ENCODE measurements at places on chromosomes 6 and 20. TPM values are rescaled to one million over a fixed set of nuclear protein-coding genes. Genes with fewer than 3 reads are reported as not detected.
A peak's percentile ranks its signal among the peaks of the same experiment; 100 is the strongest.

DNA sequence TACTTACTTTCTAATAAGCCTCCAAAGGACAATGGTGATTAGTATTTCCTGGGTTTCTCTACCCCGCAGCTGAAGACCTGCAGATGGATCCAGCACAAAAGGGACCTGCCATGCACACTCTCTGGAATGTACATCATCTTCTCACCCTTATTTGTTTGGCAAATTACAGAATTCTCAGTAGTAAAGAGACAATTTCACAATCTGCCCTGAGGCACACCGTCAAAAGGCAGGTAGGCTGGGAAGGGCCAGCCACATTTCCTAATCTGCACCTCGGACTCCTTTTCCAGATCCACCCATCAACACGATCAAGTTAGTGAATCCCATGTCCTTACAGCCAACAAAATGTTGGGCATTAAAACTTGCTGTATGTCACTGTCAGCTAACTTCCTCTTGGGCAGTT lies 4.9 kb downstream of the OVOL2 start:
- no peak overlapping the region for H3K4me3 ChIP-seq
- DNase-seq: no peak
- H3K36me3 ChIP-seq: no peaks in the 10 kb centered on the region
- no peak overlapping the region for H3K27ac ChIP-seq
- H3K27me3 ChIP-seq: peaks cover 13% of the 10 kb centered on the region

GRCh38 chr6:169487579-169488436 lies 214.0 kb downstream of the WDR27 start:
- no peak for DNase-seq
- H3K27ac ChIP-seq: no peak overlapping the region
- H3K27me3 ChIP-seq: no peaks in the 10 kb centered on the region
- no peaks in the 10 kb centered on the region for H3K4me1 ChIP-seq

DNA sequence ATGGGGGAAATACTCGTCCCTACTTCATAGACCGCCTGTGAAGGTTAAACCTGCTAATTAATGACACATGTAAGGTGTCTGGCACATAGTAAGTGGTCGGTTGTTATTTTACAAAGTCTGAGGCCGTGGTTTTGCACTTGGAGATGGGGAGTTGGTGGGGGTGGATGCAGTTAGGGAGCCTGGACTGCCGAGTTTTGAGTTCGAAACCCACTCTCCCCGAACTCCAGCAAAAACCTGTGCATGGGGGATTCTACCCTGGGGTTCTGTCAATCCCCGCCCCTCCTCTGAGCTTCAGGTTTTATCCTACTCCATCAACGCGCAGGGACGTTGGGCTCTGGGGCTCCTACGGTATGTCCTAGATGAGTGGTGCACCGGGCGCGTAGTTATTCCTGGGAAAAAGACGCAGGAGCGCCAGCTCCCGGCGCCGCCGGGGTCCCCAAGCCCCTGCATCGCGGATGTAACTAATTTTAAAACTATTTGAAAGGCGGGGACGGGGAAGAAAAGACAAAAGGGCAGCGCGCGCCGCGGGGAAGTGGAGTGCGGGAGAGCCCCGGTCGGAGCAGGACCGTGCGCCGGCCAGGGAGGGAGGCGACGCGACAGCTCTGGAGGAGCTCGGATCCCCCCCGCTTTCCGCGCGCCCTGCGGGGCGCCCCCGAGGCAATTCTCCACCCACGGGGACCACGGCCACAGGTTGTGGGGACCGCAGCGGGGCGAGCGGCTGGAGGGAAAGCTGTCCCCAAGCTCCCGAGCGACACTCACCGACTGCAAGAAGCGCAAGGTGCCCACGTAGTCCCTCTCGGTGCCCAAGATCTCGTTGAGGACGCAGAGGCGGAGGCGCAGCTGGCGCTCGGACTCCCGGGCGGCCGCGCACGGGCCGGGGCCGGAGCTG lies 672 bp downstream of the PREX1 start:
- H3K27ac ChIP-seq: peak overlapping the region; percentile 40
- H3K36me3 ChIP-seq: no peaks in the 10 kb centered on the region
- no peaks in the 10 kb centered on the region for H3K4me1 ChIP-seq
- peaks cover 12% of the 10 kb centered on the region for H3K27me3 ChIP-seq
- no peak for DNase-seq

- peaks cover 2% of the 10 kb centered on the region for H3K4me1 ChIP-seq
- no peak for DNase-seq
- H3K27me3 ChIP-seq: no peaks in the 10 kb centered on the region
- H3K27ac ChIP-seq: no peak overlapping the region
- no peaks in the 10 kb centered on the region for H3K36me3 ChIP-seq
Measured at GRCh38 chr6:52536424-52536916, 40.4 kb downstream of the TRAM2 start.

Gene BPIFB4
- total RNA-seq: not detected

DNA sequence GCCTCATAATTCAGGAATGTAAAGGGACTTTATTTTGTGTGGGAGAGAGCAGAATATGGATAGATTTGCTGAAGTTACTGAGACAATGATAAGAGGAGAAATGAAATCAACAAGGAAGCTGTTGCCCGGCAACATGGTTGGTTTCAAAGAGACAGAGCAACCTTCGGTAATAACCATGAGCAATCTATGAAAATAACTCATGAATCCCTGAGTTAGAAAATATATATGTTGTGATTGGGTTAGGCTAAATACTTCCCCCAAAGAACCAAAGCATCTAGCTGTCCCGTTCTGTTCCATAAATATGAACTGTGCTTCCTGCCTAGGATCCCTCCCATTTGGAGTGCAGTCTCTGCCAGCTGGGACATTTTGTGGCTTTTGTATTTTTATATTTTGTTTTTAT lies 23.1 kb downstream of the SERPINB1 start:
- no peaks in the 10 kb centered on the region for H3K4me1 ChIP-seq
- no peak overlapping the region for H3K4me3 ChIP-seq
- H3K36me3 ChIP-seq: no peaks in the 10 kb centered on the region
- no peaks in the 10 kb centered on the region for H3K27me3 ChIP-seq
- DNase-seq: peak; percentile 28
- peak overlapping the region; percentile 64 for H3K27ac ChIP-seq

DNA sequence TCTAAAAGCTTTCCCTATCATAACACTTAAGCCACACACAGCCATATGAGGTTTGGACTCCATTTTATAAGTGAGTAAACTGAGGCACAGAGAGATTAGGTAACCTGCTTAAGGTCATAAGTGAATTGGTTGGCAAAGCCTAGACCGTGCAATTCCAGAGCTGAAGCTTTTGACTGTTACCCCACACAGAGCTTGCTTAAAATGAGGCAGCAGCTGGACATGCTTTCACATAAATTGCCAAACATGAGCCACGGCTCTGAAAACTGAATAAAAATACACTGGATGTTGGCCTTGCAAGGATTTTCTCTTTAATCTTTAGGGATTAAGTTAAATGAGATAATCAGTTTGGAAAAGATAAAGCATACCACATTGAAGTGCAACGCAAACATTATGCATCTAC lies 2.5 kb downstream of the RIPOR2 start:
- no peak overlapping the region for H3K4me3 ChIP-seq
- no peak for DNase-seq
- H3K27ac ChIP-seq: no peak overlapping the region
- H3K4me1 ChIP-seq: no peaks in the 10 kb centered on the region
- no peaks in the 10 kb centered on the region for H3K36me3 ChIP-seq

- no peaks in the 10 kb centered on the region for H3K27me3 ChIP-seq
- no peaks in the 10 kb centered on the region for H3K4me1 ChIP-seq
- no peak overlapping the region for H3K27ac ChIP-seq
- no peaks in the 10 kb centered on the region for H3K36me3 ChIP-seq
Measured at GRCh38 chr6:99905209-99906106, 88.6 kb downstream of the MCHR2 start.

DNA sequence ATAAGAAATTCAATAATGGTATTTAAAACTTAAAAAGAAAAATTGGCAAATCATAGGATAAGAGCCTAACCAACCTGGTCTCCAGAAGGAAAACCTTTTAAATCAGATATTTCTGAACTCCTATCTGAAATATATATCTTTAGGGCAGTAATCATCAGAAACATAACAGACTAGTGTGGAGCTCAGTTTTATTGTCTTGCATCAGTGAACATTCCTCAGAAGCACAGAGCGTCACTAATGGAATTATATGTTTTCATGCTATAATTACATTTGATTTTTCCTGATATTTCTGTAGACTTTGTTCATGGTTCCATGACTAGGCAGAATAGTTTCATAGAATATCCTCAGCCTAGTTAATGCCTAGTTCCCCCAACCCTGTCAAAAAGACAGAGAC lies 262.2 kb downstream of the EYA4 start:
- no peak for DNase-seq
- no peaks in the 10 kb centered on the region for H3K4me1 ChIP-seq
- H3K4me3 ChIP-seq: no peak overlapping the region
- no peaks in the 10 kb centered on the region for H3K36me3 ChIP-seq
- H3K27ac ChIP-seq: no peak overlapping the region

DNA sequence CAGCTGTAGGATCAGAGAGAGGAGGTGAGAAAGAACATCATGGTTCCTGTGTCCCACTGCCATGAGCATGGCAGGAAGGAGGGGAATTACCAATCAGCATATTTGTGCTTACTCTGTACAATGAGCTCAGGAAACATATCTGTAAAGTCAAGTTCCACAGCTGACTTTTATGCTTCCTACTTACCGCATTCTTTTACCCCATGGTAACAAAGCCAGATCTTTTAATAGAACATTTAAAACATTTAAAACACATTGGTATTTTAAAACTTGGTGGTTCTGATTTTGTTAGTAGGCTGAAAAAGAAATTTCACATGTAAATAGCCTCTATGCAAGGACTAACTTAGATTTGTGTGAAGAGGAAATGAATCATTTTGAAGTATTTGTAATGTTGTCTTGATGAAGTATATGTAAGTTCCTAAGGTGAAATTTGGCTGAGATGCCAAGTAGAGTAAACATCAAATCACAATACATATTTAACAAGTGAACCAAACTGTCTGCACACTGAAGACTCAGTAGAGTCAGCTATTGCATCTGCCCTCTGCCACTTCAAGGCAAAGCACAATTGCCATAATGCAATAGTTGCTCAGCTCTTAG lies 114.7 kb downstream of the GJA10 start:
- no peak overlapping the region for H3K4me3 ChIP-seq
- no peaks in the 10 kb centered on the region for H3K4me1 ChIP-seq
- DNase-seq: no peak

Gene STK4
- 29.9 TPM for total RNA-seq

Gene RFX6
- 1.6 TPM for total RNA-seq

Gene BNIP5
- total RNA-seq: 4.7 TPM

GRCh38 chr20:42493001-42493400 lies 696.7 kb downstream of the PTPRT start:
- H3K36me3 ChIP-seq: no peaks in the 10 kb centered on the region

GRCh38 chr6:155067956-155068615 lies 73.0 kb downstream of the TIAM2 start:
- H3K27me3 ChIP-seq: no peaks in the 10 kb centered on the region
- no peak overlapping the region for H3K27ac ChIP-seq
- H3K36me3 ChIP-seq: no peaks in the 10 kb centered on the region
- no peak for DNase-seq
- no peaks in the 10 kb centered on the region for H3K4me1 ChIP-seq
- H3K4me3 ChIP-seq: no peak overlapping the region

GRCh38 chr20:1214838-1215261 lies 11.0 kb upstream of the RAD21L1 start:
- H3K4me3 ChIP-seq: no peak overlapping the region
- no peak for DNase-seq
- no peaks in the 10 kb centered on the region for H3K4me1 ChIP-seq
- H3K27ac ChIP-seq: no peak overlapping the region
- no peaks in the 10 kb centered on the region for H3K36me3 ChIP-seq
- H3K27me3 ChIP-seq: no peaks in the 10 kb centered on the region

- no peak overlapping the region for H3K4me3 ChIP-seq
- H3K4me1 ChIP-seq: no peaks in the 10 kb centered on the region
- H3K27ac ChIP-seq: no peak overlapping the region
Measured at GRCh38 chr6:17349427-17349826, 44.0 kb upstream of the CAP2 start.

Gene TP53TG5
- 1.0 TPM for total RNA-seq

Gene OXT
- not detected for total RNA-seq

DNA sequence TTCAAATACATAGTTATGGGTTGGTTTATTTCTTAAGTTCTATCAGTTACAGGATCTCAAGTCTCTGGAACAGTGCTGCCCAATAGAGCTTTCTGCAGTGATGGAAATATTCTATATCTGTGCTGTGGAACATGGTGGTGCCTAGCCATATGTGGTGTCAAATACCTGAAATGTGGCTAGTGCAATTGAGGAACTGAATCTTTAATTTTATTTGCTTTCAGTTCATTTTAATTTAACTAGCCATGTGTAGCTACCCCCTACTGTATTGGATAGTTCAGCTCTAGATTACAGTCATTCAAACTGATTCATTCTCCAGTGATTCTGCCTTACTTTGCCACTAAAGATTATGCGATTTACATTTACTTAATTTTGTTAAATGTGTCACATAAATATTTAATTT lies 503.2 kb downstream of the CDKAL1 start:
- H3K4me1 ChIP-seq: no peaks in the 10 kb centered on the region
- DNase-seq: no peak
- no peaks in the 10 kb centered on the region for H3K27me3 ChIP-seq
- no peak overlapping the region for H3K27ac ChIP-seq
- no peaks in the 10 kb centered on the region for H3K36me3 ChIP-seq
- H3K4me3 ChIP-seq: no peak overlapping the region

- H3K27me3 ChIP-seq: no peaks in the 10 kb centered on the region
- H3K27ac ChIP-seq: no peak overlapping the region
- DNase-seq: no peak
- no peak overlapping the region for H3K4me3 ChIP-seq
- H3K36me3 ChIP-seq: no peaks in the 10 kb centered on the region
Measured at GRCh38 chr6:42520786-42521607, 42.8 kb upstream of the UBR2 start.

GRCh38 chr20:38805502-38805957 lies at the start of gene PPP1R16B:
PPP1R16B (plus strand) TSS chr20:38805697; CDS start chr20:38835926, 30,229 bp downstream.
- peaks cover 30% of the 10 kb centered on the region for H3K27me3 ChIP-seq
- H3K36me3 ChIP-seq: no peaks in the 10 kb centered on the region
- peak within 1 kb of the TSS; percentile 45 for H3K27ac ChIP-seq
- no peaks in the 10 kb centered on the region for H3K4me1 ChIP-seq

Gene SOBP
- 0.67 TPM for total RNA-seq

Gene THBS2
- 5.3 TPM for total RNA-seq

Gene SHLD1
- total RNA-seq: 4.0 TPM

Gene RNF8
- total RNA-seq: 17.3 TPM

DNA sequence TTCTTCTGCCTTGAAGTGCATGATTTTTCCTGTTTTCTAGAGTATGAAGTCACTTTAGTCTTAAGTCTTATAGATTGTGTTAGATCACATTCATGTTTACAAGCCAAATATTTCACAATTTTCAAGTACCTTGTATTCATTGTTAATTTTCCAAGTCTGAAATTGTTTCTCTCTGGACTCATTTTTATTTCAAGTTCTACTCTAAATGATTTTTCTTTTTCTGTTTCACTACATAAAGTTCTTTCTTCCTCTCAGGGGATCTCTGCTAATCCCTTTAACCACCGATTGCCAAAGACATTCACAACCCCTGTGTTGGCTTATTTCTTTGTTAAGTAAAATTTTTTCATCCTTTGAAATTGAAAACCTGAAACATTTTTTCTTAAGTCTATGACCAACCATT lies 805.7 kb downstream of the KIF16B start:
- H3K27me3 ChIP-seq: no peaks in the 10 kb centered on the region
- no peak overlapping the region for H3K27ac ChIP-seq
- no peak overlapping the region for H3K4me3 ChIP-seq
- H3K4me1 ChIP-seq: no peaks in the 10 kb centered on the region

- H3K36me3 ChIP-seq: no peaks in the 10 kb centered on the region
- no peaks in the 10 kb centered on the region for H3K4me1 ChIP-seq
Measured at GRCh38 chr6:110567957-110568696, 91.7 kb upstream of the SLC22A16 start.

- no peaks in the 10 kb centered on the region for H3K27me3 ChIP-seq
- H3K4me1 ChIP-seq: no peaks in the 10 kb centered on the region
Measured at GRCh38 chr6:3592371-3592941, 135.6 kb upstream of the SLC22A23 start.

- no peak overlapping the region for H3K4me3 ChIP-seq
- H3K36me3 ChIP-seq: no peaks in the 10 kb centered on the region
Measured at GRCh38 chr20:2130683-2131082, 29.1 kb downstream of the STK35 start.

Measured in colonic mucosa (tissue), 4 donors.